ENCODE measurements at places on chromosomes 7 and 10.

DNA sequence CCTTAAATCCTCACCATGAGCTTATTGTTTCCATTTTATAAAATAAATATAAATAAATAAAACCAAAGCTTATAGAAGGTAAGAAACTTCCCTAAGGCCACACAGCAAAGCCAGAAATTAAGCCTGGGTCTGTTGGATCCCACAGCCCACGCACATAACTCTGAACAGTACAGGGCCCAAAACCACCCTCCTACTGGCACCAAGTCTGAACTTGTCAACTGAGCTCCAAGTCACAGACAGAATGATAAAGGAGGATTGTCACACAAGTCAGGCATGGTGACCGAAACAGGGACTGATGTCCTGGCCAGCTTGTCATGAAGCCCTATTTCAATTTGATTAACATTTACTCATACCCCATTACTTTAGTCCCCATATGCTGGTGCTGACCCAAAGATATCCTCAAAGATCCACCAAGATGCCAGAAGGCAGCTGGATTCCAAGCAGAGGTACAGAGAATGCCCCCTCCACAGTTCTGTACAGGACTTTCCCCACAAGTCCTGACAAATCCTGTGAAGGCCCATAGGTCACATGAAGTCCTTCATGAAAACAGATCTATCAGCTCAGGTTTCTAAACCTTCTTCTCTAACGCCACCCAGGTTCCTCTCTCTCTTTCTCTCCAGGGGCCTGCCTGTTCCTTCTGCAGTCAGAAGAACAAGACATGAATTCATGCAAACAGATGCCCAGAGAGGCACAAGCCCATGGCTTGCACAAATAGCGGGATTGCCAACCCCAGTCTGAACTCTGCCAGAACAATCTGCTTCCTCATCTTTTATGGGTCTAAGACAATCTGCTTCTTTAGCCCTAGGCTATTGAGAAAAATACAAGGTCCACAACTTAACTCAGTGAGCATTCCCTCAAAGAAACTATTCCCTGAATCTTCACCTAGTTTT lies 60.9 kb downstream of the GLI3 start:
- no peak for DNase-seq

DNA sequence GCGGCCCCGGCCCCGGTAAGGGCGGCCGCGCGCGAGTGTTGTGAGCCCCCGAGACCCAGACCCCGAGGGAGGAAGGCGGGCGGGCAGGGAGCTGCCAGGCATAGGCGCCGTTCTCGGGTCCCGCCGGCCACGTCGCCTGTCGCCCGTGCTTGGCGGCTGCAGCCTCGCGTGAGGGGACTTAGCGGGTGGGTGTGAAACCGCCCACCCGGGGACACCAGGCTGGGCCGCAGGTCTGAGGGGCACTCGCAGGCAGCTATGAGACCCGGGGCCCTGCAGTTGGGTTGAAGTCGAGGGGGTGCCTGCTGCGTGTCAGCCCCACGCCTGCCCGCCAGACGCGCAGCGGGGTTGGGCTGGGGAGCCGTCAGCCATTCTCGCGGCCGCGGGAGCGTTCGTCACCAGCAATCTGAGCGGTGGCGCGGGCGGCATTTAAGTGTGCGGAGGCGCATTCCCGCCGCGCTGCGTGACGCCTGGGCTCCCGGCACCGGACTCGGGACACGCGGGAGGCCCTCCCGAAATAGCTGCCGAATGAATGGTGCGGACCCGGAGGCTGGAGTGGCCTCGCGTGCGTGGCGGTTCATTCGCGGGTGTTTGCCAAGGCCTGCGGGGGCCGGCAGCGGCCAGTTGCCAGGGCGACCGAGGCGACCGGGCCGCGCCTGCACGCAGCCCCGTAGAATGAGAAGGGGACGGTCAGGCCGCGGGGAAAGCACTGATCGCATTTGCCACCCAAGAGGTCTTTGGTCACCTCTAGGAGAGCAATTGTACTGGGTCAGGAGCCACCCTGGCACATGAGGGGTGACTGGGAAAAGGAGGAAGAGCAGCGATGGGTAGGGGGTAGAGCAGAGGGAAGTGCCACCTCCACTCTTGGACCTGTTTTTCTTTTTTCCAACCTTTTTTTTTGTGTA lies 750 bp downstream of the ZNF398 start:
- DNase-seq = peak; percentile 58

GRCh38 chr7:56491636-56492425 lies 375.6 kb upstream of the NUPR2 start:
- no peak for DNase-seq

DNA sequence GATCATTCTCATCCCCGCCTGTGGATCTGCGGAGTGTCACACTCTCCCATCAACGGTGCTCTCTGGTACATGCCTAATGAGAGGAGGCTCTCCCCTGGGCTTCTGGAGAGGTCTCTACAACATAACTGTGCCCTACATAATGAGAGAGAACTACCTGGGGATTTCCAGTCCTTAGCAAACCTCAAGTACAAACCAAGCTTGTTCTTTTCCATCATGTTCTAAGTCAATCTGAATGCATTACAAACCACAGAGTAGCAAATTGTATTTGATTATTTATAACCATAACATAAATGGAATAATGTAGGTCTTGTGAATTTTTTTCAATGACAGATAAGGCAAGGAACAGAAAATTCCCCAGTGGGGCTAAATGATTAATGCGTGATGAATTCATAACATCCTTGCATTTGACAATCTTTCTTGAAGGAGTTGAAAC lies 412.4 kb upstream of the NRP1 start:
- DNase-seq = no peak

- no peak for DNase-seq
These were observed 1.3 kb downstream of the FRAT2 start for GRCh38 chr10:97333351-97333600.

GRCh38 chr10:124374535-124375352 lies 44.0 kb downstream of the OAT start:
- DNase-seq = no peak

DNA sequence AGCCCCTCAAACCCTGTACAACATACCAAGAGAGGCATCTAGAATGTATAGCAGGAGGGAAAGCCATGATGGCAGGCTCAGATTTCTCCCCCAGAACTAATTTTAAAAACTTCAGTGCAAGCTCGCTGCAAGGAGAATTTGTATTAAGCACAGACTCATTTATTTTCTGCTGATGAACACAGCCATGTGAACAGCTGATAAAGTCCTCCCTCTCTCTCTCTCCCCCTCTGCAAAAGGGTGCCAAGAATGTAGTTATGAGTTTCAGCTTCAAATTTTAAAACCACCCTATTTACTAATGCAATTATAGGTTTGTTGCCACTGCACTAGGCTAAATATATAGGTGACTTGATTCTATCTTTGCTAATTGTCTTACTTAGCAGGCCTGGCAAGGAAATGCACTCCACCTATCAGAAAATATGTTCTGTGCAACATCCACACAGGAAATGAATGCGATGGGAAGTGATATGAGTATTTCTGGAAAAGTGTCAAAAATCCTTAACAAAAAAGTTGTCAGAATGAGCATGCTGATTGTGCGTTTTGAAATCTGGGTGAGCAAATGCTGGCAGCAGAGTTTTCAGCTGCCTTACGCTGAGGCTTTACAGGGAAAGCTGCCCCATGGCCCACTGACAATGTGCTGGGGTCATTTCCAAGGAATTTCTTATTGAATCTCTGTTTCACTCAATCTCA lies 43.4 kb upstream of the GHITM start:
- DNase-seq = no peak

DNA sequence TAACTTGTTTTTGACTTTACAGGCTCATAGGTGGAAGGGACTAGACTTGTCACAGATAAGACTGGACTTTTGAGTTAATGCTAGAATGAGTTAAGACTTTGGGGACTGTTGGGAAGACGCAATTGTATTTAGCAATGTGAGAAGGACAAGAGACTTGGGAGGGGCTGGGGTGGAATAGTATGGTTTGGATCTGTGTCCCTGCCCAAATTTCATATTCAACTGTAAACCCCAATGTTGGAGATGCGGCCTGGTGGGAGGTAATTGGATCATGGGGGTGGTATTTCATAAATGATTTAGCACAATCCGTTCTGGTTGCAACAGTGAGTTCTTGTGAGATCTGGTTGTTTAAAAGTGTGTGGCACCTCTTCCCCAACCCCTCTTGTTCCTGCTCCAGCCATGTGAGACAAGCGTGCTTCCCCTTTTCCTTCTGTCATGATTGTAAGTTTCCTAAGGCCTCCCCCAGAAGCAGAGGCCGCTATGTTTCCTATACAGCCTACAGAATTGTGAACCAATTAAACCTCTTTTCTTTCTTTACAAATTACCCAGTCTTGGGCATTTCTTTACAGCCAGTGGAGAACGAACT lies 22.6 kb downstream of the RNF216 start:
- no peak for DNase-seq

DNA sequence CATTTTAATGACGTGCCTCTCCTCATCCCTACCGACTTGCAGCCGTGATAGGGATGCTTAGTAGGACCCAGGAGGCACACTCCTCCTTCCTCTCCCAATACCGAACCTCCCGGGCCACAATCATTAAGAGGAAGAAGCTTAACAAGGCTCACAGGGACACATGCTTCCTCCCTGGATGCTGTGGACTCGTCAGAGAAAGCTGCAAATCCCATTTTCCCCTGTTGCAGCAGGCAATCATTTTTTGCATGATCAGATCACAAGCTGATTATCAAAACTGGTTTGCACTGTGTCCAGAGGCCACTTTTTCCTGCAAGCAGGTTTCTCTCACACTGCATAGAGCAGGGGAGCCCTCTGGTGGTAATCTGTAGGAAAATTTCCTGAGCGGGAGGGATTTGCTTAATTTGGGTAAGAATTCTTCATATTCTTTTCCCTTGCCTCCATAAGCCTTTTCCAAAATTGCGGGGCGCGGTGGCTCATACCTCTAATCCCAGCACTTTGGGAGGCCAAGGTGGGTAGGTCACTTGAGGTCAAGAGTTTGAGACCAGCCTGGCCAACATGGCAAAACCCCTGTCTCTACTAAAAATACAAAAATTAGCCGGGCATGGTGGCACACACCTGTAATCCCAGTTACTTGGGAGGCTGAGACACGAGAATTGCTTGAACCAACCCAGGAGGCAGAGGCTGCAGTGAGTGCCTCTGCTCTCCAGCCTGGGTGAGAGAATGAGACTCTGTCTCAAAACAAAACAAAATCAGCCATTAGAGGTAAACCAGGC lies 16.1 kb upstream of the LAMB4 start:
- DNase-seq = no peak

GRCh38 chr10:132149917-132150316 lies 36.8 kb upstream of the DPYSL4 start:
- no peak for DNase-seq

- no peak for DNase-seq
These were observed 548.3 kb downstream of the SORCS3 start for GRCh38 chr10:105189463-105189800.

- no peak for DNase-seq
These were observed 26.8 kb upstream of the SORCS3 start for GRCh38 chr10:104614245-104614831.

GRCh38 chr7:156655983-156656382 lies 15.4 kb downstream of the RNF32 start:
- no peak for DNase-seq

DNA sequence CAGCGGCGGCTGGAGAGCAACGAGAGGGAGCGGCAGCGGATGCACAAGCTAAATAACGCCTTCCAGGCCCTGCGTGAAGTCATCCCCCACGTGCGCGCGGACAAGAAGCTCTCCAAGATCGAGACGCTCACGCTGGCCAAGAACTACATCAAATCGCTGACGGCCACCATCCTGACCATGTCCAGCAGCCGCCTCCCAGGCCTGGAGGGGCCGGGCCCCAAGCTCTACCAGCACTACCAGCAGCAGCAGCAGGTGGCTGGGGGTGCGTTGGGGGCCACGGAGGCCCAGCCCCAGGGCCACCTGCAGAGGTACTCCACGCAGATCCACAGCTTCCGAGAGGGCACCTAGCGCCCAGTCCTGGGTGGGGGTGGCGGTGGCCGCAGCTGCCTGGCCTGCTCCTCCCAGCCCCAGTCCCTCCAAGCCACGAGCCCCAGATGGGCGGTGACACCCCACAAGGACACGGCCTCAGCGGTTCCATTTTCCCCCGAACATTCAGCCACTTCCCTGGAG lies 1.3 kb downstream of the BHLHA15 start:
- no peak for DNase-seq

DNA sequence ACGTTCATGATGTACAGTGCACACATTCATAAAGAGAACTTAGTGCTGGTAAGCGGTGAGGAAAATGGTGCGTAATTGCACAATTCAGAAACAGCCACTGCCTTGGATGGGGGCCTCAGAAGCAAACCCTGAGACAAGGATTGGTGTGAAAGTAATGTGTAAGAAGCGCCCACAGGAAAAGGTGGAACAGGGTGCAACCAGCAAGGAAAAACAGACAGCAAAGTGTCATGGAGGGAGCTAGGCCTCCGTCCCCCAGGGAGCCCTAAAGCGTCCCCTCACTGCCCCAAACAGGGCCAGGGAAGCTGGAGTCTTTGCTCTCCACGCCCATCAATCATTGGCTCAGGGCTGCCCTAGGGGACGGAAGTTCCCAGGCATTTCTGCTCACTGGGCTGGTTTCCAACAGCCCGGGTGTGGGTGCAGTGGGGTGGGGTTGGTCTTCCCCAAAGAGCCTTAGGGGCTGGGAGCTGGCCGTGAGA lies 9.6 kb upstream of the C10orf105 start:
- DNase-seq = no peak

DNA sequence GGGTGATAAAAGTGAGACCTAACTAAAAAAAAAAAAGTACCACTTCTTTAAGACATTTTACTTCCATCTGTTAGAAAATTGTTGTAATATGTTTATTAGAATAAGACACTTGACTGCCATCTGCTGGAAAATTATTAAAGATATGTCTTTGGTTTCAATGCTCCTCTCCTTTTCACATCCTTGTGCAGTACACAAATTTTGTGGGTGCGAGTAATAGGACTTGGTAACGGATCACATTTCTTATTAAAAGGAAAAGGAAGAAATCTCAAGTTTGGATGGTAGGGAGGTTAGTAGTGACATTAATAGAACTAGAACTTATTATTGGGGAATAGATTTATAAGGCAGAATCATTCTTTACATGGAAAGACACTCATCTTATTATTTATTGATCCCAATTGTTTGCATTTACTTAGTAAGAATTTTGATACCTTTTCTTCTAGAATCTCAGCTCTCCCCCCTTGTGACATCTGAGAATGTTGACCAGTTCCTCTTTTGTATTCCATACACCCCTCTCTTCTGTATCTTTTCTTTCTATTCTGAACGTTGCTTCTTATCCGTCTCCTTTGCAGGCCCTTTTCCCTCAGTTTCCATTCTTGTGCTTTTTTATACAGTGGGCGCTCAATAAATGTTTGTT lies 43.0 kb upstream of the RPA3 start:
- DNase-seq = no peak
